ENCODE measurements at places on chromosomes 16 and 17.

GRCh38 chr16:49617016-49617629 is 238.8 kb downstream of the ZNF423 start:
- no peak for DNase-seq

DNA sequence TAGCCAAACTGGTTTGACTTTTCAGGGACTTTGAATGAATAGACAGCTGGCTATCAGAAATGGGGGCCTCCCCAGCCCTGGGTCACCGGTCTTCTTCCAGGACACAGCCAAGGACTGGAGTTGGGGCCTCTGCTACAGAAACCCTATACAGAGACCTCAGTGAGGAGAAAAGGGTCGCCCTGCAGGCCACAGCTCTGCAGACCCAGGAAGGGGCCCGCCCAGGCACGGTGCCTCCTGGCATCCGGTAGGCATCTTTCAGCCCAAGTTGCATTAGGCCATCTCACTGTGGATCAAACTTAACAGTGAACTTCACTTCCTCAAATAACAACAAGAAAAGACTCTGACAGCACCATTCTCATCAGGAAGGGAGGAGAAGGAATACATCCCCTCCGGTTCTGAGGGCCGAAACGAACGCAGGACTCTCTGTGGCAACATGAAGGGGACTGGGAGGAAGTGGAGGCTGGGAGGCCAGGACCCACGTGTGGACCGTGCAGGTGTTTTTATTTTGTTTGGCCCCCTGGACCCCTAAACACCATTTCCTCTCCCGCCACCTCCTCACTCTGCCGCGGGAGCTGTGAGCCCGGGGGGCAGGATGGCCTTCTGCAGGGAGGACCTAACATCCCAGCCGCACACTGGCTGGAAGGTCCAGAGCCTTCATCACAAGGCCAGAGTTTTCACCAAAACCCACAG is 7.2 kb downstream of the SLC38A10 start:
- no peak for DNase-seq

DNA sequence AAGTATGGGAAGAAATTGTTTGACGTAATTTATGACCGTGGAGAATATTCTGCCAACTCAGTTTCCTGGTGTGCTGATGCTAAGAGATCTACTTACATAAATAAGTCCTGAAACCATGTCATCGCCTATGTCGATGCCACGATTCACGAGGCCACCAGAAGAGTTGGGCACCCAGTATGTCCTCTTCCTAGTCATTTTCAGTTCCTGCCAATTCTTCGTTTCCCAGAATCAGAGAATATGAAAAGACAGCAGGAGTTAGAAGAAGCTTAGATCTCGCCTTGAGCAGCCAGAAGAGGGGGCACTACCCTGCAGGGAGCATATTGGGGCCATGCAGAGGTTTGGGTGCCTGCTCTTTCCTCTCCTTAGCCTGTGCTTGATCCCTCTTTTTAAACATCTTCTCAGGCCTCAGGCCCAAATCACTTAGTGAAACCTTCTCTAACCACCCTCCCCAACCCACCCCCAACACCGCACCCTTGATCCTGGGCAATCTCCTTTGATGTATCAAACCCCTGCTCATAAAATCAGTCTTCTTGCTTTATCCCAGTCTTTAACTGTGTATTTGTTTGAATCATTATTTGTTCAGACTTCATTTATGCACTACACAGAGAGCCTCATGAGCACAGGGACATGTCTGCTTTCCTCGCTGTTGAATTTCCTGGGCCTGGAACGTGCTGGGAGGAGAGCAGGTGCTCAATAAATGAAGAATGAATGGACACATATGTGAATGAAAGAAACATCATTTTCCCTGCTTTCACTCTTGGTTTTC is 12.2 kb upstream of the LONP2 start:
- DNase-seq: peak; percentile 22

- no peak for DNase-seq
Observed at GRCh38 chr16:73066331-73066926, 18.5 kb upstream of the ZFHX3 start.

DNA sequence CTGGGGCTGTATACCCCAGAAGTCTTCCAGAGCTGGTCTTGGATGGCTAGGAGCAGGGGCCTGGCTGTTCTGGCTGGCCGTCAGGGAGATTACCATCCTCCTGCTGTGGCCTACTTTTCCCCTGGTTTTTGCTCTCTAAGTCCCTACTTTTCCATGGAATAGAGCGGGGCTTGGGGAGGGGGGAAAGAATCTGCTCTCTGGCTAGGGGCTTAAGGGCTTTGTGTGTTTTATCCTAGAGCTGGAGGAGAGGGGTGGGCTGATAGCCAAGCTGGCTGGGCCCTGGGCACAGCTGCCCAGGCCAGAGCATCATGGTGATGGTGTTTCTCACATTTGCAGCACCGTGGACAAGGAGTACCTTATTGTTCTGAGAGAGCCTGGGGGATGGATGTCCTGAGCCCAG is 3.6 kb downstream of the NRN1L start:
- DNase-seq: no peak

GRCh38 chr17:81672504-81672903 is 6.0 kb downstream of the CCDC137 start:
- DNase-seq: no peak

GRCh38 chr16:88920618-88921590 is 54.4 kb upstream of the PABPN1L start:
- peak; percentile 28 for DNase-seq

GRCh38 chr16:85557083-85557970 is 55.8 kb upstream of the GSE1 start:
- DNase-seq: peak; percentile 69

DNA sequence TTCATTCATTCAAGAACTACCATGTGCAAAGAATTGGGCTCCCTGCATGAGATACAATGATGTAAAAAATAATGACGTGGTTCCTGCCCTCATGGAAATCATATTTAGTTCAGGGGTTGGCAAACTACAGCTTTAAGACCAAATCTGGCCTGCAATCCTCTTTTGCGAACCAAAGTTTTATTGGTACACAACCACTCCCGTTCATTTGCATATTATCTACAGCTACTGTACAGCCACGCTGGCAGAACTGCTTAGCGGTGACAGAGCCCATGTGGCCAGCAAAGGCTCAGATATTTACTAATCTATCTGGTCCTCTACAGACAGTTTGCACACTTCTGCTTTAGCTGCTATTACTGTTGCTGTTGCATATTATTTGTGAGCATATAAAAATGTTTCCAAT is 167.7 kb downstream of the XYLT1 start:
- no peak for DNase-seq

GRCh38 chr17:13597723-13598347 is 3.9 kb downstream of the HS3ST3A1 start:
- DNase-seq: peak; percentile 11

- DNase-seq: no peak
Observed at GRCh38 chr17:41476866-41477815, 3.8 kb downstream of the KRT35 start.

DNA sequence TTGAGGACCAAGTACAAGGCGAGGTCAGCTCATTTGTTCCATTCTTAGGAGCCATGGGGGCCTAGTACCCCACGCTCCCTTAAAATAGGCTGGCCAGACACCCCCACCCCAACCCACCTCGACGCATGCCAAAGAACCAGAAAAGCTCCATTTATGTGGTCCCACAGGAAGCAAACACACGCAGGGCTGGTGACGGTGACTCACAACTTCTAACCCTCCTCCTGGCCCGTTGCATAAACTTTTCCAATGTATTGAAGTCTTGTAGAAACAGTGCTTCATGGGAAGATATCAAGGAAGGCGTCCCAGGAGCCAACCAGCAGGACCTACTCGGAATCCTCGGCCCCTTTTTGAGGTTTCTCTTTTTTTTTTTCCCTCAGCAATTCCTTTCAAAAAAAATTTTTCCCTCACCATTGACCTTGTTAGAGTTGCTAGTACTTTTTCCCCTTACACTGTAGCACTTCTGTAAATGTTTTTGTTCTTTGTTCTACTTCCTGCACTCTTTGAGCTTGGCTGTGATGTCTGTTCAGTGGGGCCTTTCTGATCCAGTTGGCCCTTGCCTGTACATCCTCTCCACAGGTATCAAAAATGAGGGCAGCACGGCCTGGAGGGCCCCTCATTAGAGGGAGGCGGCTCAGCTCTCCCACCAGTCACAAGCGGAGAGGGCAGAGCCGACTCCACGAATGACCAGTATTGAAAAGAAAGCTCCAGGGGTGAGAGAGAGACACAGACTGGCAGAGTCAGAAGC is 208.3 kb downstream of the RGS9 start:
- DNase-seq: no peak

DNA sequence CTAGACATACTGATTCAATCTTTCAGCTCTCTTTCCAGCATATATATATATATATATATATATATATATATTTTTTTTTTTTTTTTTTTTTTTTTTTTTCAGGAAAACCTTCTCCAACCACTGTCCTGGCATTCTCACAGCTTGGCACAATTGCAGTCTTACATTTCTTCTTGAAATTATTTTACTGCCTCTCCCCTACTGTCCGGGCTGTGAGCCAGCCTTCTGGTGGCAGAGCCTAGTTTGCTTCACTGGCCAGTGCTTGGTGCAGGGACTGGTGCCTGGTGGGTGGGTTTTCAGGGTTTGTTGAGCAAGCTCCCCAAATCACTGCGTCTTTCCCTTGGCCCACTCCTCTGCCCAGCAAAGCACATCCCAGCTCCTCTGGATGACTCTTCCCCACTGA is 28.5 kb downstream of the PRSS54 start:
- DNase-seq: no peak

- no peak for DNase-seq
Observed at GRCh38 chr17:62140836-62141235, 75.8 kb upstream of the MED13 start.

- no peak for DNase-seq
Observed at GRCh38 chr16:82236415-82236814, 66.4 kb upstream of the MPHOSPH6 start.

DNA sequence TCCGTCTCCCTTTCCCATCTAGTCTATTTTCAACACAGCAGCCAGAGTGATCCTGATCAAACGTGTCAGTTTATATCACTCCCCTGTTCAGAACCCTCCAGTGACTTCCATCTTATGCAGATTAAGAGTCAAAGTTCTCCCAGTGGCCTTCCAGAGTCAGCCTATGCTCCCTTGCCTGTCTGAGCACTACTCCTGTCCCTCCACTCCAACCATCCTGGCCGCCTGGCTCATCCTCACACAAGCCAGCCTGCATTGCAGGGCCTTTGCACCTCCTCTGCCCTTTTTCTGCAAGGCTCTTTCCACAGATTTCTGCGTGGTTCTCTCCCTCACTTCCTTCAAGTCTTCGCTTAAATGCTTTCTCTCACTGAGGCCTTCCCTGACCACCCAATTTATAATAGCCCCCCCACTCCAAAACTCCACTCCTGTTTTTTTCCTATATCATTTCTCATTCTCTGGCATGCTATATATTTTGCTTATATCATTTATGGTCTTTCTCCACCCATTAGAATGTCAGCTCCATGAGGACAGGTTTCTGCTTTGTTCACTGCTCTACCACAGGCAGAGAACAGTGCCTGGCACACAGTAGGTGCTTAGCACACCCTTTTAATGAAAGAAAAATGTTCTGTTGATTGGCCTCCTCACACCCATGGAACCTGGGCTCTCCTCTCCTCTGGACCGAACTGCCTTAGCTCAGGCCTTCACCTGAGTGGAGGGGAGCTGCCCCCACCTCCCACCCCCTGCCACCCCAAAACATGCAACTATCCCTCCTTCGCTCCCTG is 9.3 kb downstream of the SAMD14 start:
- no peak for DNase-seq

DNA sequence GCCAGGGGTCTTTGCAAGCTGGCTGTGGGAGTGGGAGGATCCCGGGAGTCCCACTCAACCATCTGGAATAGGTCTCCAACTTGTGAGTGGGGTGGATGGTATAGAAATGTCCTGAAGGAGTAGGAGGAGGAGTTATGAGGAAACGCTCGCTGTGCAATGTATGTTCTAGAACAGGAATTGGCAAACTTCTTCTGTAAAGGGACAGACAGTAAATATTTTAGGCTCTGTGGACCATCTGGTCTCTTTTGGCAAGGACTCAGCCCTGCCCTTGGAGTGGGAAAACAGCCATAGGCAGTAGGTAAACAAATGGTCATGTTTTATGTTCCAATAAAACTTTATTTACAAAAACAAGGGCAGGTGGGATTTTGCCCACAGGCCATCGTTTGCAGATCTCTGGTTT is 149.2 kb downstream of the NPIPB5 start:
- no peak for DNase-seq

- DNase-seq: no peak
Observed at GRCh38 chr16:2742323-2743006, 10.0 kb upstream of the SRRM2 start.

- no peak for DNase-seq
Observed at GRCh38 chr17:3657588-3657869, 10.8 kb downstream of the TAX1BP3 start.

DNA sequence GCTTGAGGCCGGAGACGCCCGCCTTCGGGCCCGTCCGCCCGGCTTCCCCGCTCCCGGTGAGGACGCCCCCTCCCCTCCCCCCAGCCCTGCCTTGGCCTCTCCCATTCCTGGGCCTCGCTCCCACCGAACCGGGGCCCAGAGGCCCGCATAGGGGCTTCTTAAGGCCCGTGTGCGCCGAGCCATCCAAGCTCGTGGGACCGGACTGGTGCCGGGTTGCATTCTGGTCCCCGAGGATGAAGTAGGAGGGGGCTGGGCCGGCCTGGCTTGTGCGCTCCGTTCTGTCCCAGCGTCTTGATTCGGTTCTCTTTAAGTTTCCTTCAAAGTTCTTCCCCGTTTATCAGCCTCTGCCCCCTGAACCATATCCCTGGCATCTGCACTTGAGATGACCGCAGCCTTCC is 488 bp downstream of the SENP3 start:
- no peak for DNase-seq

GRCh38 chr17:70327723-70328122 is 158.4 kb downstream of the KCNJ2 start:
- no peak for DNase-seq

GRCh38 chr17:82837586-82838320 is 2.1 kb downstream of the ZNF750 start:
- DNase-seq: no peak

DNA sequence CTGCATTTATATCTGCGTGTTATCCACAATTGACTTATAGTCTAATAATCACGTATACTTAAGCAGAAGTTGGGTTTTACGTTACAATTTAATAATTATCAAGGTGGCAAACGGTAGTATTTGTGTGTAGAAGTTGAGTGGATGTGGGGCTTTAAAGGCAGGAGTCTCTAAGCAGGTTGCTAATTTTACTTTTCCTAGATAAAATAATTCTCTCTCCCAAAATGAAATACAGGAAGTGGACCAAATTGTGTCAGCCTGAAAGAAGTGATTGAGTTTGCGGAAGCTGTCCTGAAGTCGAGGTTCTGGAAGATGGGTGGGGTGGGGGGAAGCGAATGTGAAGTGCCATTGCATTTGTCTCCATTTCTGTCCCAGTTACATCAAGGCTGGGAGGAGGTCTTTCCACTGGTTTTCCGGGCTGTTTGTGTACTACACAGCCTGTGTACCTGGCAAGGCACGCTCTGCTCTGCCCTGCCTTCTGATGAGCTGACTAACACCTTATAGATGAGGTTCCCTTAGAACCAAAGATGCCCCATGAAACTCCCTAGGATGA is 385.1 kb downstream of the WWOX start:
- no peak for DNase-seq
